ENCODE measurements at places on chromosomes 11 and 22.

- DNase-seq, result no peak
Observed at GRCh38 chr11:45457649-45458048, 171.5 kb upstream of the SYT13 start.

GRCh38 chr11:30533445-30533947, 52.7 kb downstream of the MPPED2 start:
- no peak for DNase-seq

- DNase-seq, result no peak
Observed at GRCh38 chr22:29204455-29205183, 1.1 kb upstream of the EMID1 start.

GRCh38 chr22:31082606-31083376, 1.7 kb downstream of the SMTN start:
- DNase-seq, result peak; percentile 82

DNA sequence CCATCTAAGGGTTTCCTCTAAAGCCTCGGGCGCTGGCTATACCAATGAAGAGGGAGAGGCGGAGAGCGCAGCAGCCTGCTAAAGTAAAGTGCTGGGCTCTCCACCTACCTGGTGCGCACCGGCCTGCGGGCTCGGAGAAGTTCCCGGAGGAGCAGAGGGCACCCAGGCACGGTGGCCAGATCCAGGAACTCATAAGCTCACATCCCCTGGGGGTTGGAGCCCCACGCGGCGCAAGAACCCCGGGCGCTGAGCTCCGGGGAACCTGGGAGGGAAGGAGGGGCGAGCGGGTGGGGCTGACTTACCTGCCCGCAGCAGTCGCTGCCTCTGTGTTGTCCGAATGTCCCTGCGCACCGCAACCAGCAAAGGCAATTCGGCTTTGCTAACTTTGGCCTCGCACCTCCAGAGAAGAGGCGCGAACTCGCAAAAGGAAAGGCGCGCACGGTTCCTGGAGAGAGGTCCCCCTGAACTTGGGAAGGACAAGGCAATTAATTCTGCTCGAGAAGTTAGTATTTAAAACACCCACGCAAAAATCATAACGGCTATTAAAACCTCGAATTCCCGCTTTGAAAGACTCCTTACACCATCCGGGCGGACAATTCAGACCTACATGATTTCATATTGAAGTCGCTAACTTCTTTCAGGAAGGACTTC, 127.6 kb upstream of the C11orf58 start:
- no peak for DNase-seq

GRCh38 chr11:111644922-111645321, 42.7 kb downstream of the SIK2 start:
- no peak for DNase-seq

DNA sequence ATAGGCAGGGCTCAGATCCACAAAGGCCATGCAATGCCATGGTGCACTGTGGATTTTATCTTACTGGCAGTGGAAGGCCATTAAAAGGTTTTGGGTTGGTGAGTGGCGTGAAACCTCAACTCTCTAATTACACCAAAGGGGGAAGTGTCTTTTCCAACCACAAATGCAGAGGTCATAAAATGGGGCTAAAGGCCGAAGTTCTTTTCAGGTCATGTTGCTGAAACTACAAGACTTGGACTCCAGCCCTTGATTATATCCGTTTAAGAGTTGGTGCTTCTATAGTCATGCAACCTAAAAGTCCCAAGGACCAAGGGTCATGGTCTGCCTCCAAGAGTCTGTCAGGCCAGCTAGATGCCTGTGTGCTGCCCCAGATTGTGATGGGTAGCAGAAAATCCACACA, 434.3 kb downstream of the RAB38 start:
- DNase-seq, result no peak

GRCh38 chr11:42543844-42544419, 767.9 kb upstream of the API5 start:
- no peak for DNase-seq

DNA sequence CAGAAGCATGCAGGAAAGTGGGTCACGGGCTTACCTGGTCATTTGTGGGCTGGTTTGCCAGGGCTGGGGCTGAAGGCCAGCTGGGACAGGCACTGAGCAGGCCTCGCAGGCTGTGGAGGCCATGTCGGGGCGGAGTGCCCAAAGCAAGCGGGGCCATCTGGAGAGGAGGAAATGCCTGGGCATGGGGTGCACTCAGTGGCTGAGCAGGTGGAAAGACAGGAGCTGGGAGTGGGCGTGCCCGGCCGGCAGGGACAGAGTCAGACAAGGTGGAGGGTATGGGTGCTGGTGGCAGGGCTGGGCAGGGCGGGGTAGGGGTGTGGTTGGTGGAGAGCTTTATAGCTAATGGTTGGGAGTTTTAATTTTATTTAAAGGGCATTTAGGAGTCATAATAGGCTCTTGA, 27.4 kb downstream of the DAGLA start:
- no peak for DNase-seq

All from activated naive CD8-positive, alpha-beta T cell treated with anti-CD3 and anti-CD28 coated beads, Interleukin-2, amount 50 U/mL, for 24 hours (primary cell).